ENCODE measurements at places on chromosomes 2 and 18.

DNA sequence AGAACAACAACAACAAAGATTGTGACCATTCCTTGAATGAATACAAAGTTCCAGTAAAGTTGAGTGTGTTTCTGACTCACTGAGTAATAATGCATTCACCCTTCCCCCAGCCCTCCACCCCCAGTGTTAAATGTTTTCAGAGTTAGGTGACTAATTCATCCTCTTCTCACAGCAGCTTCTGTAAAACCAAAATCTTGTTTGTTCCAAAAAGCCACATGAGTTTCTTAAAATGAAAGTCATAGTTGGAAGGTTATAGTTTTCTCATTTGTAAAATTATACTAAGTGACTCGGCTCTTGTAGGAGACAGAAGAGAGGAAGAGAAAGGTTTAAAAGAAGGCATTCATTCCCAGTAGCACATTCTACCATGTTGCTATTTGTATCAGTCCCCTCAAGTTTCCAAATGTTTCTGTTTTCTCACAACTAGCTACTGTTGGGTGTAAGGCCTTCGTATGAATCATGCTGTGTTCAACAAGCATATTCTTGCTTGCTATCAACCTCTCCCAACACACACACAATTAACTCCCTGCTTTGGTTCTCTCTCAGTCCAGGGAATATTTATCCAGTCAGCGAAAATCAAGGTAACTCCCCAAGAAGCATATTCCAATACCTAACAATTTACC is 75.3 kb downstream of the MBD2 start:
- DNase-seq, result peak; percentile 8

DNA sequence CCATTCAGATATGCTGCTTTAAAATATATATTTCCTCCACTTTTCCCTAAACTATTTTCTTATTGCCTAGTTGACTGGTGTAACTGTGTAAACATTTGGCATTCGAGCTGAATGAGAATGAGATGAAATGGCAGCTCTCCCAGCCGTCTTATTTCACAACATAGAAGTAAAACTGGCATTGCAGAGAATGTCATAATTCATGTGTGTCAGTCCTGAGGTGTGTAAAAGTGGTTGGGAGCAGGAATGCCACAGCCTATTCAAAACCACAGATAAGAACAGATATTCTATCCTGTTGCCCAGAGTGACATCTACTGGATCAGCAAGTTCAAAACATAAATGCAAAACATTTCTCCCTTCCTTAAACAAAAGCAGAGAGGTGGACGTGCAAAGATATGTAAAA is 565.5 kb upstream of the CHAC2 start:
- no peak for DNase-seq

- DNase-seq, result no peak
Observed at GRCh38 chr2:219082332-219082958, 21.7 kb upstream of the IHH start.

DNA sequence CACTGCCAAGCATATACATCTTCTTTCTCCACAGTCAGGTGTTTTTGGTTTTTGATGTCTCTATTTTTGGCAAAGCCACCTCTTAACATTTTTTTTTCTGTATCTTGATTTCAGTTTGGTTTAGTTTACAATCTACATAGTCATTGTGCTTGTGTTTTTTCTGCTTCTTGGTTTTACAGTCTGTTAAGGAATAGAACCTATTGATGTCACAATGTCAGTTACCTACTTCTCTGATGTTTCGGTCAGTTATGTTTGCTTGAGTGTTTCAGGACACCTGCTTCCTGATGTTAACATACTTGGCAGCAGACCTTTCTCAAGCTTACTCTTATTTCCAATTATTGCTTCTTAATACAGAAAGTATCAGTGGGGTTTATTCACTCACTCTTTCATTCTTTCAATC is 253.3 kb downstream of the SPAG16 start:
- no peak for DNase-seq

- DNase-seq, result peak; percentile 64
Observed at GRCh38 chr2:29033172-29033571, 41.2 kb downstream of the PCARE start.

Data from 8988T (cell line).